Fibroblast of skin of abdomen (primary cell): ENCODE measurements at places on chromosomes 11 and 22.
A peak's percentile ranks its signal among the peaks of the same experiment; 100 is the strongest.

DNA sequence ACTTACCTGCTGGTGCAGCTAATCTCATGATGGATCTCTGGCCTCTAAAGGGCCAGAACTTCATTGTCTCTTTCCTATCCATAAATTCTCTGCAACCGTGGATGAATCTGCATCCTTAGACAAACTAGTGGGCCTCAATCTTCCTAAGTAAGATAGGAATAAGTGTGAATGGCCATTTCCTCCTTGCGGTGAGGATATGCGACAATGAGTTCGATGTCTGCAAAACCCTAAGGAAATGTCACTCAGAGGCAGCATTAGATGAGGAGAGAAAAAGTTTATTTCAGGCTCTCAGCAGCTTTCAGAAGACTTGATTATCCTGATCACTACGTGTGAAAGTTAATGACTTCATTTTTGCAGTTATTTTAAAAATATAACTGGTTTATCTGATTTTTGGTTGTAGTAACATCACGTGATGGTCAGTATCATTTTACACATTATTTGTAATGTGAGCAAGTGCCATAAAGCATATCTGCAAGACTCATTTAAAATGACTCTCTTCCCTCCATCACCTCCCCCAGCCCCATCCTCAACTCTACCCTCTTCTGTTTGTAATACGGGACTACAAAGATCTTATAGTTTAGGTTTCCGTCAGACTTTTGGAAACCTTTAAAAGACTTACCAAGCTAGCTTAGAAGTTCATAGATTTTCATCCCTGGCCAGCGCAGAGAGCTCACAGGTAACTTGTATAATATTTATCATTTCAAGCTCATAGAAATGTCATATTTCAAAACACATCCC is 10.2 kb downstream of the GRAP2 start:
- no peak for DNase-seq

- no peak for DNase-seq
These were observed 11.0 kb downstream of the IL17REL start for GRCh38 chr22:50001388-50002231.

DNA sequence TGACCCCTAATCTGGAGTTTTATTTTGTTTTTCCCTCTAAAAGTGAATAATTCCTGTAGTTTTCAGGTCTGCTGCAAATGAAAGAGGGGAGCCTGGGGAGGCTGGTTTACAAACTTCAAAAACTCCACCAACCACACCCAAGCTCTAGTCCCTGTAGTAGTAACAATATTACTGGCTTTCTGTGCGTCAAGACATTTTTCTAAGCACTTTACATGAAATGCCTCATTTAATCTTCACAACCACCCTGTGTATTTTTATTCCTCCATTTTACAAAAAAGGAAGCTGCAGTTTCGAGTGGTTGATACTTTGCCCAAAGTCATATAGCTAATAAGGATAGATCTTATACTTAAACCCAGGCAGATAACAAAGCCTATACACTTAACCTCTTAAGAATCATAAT is 23.5 kb downstream of the CTNND1 start:
- no peak for DNase-seq

GRCh38 chr22:37681556-37682049 is 4.5 kb upstream of the NOL12 start:
- DNase-seq, result peak; percentile 76

DNA sequence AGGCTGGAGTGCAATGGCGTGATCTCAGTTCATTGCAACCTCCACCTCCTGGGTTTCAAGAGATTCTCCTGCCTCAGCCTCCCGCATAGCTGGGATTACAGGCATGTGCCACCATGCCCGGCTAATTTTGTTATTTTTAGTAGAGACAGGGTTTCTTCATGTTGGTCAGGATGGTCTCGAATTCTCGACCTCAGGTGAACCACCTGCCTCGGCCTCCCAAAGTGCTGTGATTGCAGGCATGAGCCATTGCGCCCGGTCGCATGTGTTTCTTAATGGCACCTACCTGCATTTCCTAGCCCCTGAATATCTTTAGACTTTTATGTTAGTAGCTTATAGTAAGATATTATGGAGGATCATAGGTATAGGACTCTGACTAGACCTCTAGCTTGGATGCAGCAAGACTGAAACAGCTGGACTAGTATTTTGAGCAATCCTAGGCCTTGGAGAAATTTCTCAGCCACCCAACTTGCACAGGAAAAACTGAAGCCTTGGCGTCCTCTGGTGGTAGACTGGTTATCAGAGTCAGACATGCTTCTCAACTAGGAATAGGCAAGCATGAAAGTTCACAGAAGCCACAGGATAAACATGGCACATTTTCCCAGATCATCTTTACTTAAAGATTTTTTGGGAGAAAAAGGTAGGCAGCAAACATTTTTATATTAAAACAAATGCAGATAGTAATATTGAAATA is 22.7 kb upstream of the C1QTNF4 start:
- DNase-seq, result peak; percentile 68

DNA sequence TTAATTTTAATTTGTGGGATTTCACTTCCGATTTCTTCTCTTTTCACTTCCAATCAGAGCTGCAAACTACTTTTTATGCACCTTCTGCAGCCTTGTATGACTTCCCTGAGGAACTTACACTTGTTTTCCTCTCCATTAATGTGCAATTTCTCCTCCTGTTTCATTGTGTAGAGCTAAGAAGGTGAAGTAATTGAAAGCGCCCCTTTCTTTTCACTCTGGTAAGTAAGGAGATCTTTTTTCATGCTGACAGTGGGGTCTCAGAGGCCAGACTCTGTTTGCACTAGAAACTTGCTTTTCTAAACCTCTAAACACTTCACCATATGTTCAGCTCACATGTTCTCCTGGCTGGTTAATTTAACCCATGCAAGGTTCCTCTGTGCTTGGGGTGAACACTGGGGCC is 117.0 kb downstream of the FANCF start:
- no peak for DNase-seq

GRCh38 chr11:47538741-47539565 is 14.0 kb downstream of the CELF1 start:
- no peak for DNase-seq

- peak; percentile 6 for DNase-seq
These were observed 198.3 kb upstream of the PLET1 start for GRCh38 chr11:112459001-112459400.

DNA sequence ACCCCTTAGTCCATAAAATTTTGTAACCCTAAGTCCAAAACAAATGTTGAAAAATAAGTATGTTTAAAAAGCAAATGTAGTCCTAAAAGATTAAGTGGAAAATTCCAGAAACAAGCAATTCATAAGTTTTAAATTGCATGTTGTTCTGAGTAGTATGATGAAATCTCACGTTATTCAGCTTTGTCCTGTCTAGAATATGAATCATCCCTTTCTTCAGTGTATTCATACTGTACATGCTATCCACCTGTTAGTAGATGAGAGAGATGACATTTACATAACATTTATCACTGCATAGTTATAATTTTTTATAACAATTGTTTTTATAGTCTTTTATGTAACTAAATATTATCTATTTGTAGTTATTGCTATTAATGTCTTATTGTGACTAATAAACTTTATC is 622.3 kb upstream of the CHORDC1 start:
- DNase-seq, result peak; percentile 1

DNA sequence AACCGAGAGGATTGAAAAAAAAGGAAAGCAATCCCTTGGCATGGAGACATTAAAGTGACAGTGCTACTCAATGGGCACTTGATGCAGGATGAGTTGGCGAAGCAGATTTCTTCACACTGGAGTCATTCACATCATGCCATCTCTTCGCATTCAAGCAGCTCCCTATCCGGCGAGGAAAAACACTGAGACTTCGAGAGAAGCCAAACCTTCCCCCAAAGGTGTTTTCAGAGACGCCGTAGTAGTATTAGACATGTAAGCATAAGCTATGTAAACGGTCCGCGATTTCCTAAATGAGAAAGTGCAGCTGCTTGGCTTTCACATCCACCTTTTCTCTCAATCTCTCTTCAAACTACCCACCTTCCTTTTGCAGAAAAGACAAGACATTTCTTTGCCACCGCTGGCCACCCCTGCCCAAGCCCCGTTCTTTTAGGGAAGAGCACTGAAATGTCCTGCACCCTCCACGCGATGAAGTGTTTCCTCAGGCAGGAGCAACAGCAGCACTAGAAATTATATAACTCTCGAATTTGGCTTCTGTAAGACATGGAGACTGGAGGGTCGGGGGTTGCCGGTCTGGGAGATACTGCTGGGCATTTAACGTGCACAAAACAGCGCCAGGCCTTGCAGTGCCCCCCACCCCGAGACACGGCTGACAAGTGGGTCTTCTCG is at the start of gene DLG2:
Gene DLG2, minus strand, starts transcription at position 13 of the 666 bp plus-strand sequence.
- peak; percentile 26 for DNase-seq

GRCh38 chr11:104254347-104254746 is 90.4 kb upstream of the PDGFD start:
- peak; percentile 37 for DNase-seq

- no peak for DNase-seq
These were observed 45.8 kb upstream of the FGF3 start for GRCh38 chr11:69864686-69865661.

DNA sequence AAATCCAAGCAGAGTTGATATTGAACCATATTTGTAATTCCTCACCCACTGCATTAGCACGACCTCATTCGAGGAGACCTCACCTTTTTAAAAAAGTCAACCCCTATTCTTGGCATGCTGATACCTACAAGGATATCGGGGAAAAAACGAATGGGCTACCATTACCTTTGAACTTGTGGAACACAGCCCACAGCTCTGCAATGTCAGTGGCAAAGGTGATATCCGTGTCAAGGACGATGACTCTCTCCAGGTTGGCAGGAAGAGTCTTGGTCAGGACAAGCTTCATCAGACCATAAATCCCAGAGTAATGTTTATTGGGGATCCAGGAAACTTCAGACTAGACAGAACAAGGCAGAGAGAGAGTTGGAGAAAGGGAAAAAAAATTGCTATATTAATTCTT is 355.6 kb downstream of the LARGE1 start:
- DNase-seq, result no peak

DNA sequence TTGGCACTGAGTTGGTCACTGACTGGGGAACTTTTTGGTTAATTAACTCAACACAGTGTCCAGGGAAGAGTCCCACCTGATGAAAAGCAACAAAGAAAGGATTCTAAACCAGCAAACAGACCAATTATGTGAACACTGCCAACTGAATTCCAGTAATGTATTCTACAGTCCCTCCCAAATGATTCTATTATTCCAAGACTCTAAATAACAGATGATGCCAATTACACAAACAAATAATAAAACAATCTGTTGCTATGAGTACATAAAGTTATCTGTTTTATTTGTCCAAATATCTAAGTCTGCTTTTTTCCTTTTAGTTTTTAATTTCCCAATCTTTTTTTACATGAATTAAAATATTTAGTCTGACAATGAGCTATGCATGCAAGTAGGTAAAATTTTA is 98.3 kb upstream of the TP53AIP1 start:
- DNase-seq, result no peak

DNA sequence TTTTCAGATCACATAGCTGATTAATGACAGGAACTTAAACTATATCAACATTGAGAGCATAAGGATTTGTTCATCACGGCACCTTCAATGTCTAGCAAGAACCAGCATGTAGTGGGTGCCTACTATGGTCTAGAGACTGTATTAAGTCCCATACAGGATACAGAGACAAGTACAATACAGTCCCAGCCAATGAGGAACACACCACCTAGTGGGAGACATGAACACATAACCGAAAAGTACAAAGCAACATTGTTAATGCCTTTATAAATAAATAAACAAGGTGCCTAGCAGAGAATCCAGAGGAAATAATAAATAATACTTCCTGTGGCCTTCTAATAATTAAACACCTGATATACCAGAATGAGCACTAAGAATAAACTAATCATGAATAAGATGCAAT is 87.7 kb upstream of the OPCML start:
- no peak for DNase-seq

GRCh38 chr22:19039448-19039780 is 82.8 kb downstream of the DGCR2 start:
- DNase-seq, result no peak

DNA sequence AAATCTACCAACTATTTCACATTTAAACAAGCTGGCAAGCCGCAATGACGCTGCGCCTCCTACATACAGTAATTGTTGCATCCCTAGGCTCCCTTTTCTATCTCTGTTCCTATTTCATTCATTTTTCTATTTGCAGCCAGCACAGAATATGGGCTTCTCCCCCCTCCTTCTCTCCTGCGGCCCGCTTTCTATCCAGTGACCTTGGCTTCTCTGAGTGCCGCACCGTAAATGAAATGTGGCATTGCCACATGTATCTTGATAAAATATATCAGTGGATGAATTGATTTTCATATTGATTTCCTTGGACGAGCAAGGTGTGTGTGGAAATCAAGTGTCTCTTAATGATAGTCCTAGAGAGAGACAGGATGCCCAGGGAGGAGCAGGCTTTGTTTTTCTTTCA is 70.2 kb downstream of the ZBTB16 start:
- no peak for DNase-seq

DNA sequence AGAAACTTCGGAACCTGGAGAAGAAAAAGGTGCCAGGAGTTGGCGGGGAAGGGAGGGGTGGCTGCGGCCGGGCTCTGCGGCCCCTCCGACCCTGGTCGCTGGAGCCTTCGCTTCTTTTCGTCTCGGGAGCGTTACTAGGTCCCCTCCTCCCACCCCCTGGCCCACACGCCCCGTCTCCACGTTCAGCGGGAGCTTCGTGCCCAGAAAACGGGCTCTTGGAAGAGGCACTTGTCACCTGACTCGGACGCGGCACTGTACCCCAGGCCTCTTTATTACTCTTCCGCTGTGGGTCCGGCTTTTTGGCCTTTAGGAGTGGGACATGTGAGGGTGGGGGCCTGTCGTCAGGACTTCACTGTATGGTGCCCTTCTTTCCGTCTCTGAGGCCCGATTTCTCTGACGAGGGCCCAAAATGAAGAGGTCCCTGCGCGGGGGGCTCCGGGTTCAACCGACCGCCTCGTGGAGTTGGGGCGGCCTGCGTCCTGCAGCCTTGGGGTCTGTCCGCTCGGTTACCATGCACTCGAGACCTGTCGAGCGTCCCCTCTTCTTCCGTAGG is 1.2 kb downstream of the CAPRIN1 start:
- peak; percentile 5 for DNase-seq

DNA sequence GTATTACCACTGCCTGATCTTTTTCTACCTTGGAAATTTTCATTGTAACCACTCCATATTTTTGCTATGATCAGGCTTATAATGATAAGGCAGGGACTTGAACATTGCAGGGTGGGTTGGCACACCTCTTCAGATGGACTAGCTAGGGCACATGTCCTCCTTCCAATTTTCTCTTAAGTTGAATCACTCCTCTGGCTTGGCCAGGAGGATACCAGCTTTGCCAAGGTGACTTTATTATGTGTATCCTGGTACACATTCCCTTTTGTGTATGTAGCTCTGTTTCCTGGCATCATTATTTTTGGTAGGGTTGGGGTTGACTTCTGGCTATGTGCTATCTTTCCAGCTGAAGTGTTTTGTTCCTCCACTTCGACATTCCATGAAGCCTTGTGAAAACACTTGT is 8.5 kb upstream of the LDLRAD3 start:
- DNase-seq, result no peak

- DNase-seq, result no peak
These were observed 374.2 kb upstream of the LARGE1 start for GRCh38 chr22:34294476-34294875.

- DNase-seq, result peak; percentile 93
These were observed 2.5 kb upstream of the RCN1 start for GRCh38 chr11:32088117-32088941.

- no peak for DNase-seq
These were observed 3.4 kb downstream of the KMT2A start for GRCh38 chr11:118439646-118440045.

GRCh38 chr11:44277196-44278090 is 32.5 kb downstream of the ALX4 start:
- DNase-seq, result no peak

- DNase-seq, result no peak
These were observed 155.7 kb downstream of the WT1 start for GRCh38 chr11:32279672-32280071.
